Activated T-helper 1 cell treated with anti-CD3 and anti-CD28 coated beads, Interleukin-12 subunit alpha, Interleukin-12 subunit beta, Interleukin-2, Interleukin-4 antibody, amounts not matched to agents 30 ng/mL and 10 ng/mL and 1 ng/mL, durations not matched to agents 14 hours and 24 hours and 36 hours (primary cell): ENCODE measurements at places on chromosomes 2 and 18.

DNA sequence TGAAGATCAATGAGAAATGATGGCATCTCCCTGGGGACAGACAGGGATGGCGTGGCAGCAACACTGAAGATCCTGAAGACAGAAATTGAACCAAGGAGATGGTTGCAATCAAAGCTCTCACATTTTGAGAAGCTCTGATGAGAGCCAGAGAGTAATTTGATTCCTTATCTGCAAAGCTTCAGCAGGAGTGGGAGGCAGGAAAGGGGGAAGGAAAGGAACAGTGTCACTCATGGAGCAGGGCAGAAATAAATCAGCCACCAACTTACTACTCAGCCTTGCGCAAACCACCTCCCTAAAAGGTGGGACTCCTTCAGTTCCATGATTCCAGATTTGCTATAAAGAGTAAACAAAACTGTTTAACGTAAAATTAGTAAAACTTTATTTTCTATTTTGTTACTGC is 119.2 kb downstream of the CACNB4 start:
- no peak for DNase-seq

DNA sequence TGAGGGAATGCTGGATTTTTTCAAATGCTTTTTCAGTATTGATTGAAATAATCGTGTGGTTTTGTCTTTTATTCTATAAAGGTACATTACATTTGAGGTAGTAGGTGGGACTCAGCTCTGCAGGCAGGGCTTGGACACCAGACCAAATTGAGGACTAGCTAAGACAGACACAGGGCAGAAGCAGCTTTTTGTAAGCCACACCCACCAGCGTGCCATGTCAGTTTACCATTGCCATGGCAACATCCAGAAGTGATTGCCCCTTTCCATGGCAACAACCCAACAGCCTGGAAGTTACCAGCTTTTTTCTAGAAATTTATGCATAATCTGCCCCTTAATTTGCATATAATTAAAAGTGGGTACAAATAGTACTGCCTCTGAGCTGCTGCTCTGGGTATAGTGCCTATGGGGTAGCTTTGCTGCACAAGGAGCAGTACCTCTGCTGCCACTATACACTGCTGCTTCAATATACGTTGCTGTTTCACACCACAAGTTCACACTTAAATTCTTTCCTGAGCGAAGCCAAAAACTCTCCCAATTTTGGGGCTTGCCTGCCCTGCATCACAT is 23.6 kb upstream of the VWA3B start:
- DNase-seq, result no peak

- no peak for DNase-seq
Observed at GRCh38 chr18:11991021-11991795, 9.9 kb downstream of the IMPA2 start.

GRCh38 chr2:33975498-33975897 is 376.4 kb upstream of the FAM98A start:
- DNase-seq, result no peak

GRCh38 chr2:120447127-120447785 is 101.3 kb downstream of the INHBB start:
- DNase-seq, result no peak
